ENCODE measurements at places on chromosomes 3 and 15. TPM values are rescaled to one million over a fixed set of nuclear protein-coding genes. Genes with fewer than 3 reads are reported as not detected.

IL1RAP gene
- 6.6 TPM for total RNA-seq

CPLX3 gene
- not detected for total RNA-seq

SLC6A1 gene
- not detected for total RNA-seq

BCL2A1 gene
- not detected for total RNA-seq

MYL3 gene
- not detected for total RNA-seq

ZPLD1 gene
- total RNA-seq: not detected

SNAP23 gene
- total RNA-seq: 43.9 TPM

FANCD2OS gene
- not detected for total RNA-seq

HEG1 gene
- total RNA-seq: 40.9 TPM

IRAK2 gene
- total RNA-seq: 3.0 TPM

RBPMS2 gene
- total RNA-seq: 0.59 TPM

UBE2E1 gene
- total RNA-seq: 82.2 TPM

LMOD3 gene
- not detected for total RNA-seq

GOLGA6L7 gene
- total RNA-seq: not detected

MYH15 gene
- under 0.01 TPM for total RNA-seq

NMD3 gene
- total RNA-seq: 34.8 TPM

CYP1A1 gene
- total RNA-seq: not detected

ITPR1 gene
- total RNA-seq: 3.2 TPM

USF3 gene
- 4.3 TPM for total RNA-seq

SLC35G2 gene
- 5.9 TPM for total RNA-seq

GRM2 gene
- under 0.01 TPM for total RNA-seq

TICRR gene
- 10.3 TPM for total RNA-seq

IL5RA gene
- not detected for total RNA-seq

RAD51 gene
- 12.9 TPM for total RNA-seq

TLR9 gene
- under 0.01 TPM for total RNA-seq

LRRC3B gene
- total RNA-seq: not detected

SERP1 gene
- total RNA-seq: 211 TPM

CNTN6 gene
- not detected for total RNA-seq

CHRNB4 gene
- not detected for total RNA-seq

OR5K3 gene
- total RNA-seq: not detected

SMAD6 gene
- 7.1 TPM for total RNA-seq

INSYN1 gene
- total RNA-seq: 0.30 TPM

P2RY1 gene
- total RNA-seq: 0.30 TPM

IQCF5 gene
- total RNA-seq: not detected

TGM4 gene
- total RNA-seq: 0.15 TPM

TRIM42 gene
- total RNA-seq: not detected

CLDN18 gene
- not detected for total RNA-seq

TGM5 gene
- total RNA-seq: not detected

CILP gene
- under 0.01 TPM for total RNA-seq

STAB1 gene
- 0.50 TPM for total RNA-seq

LRRIQ4 gene
- not detected for total RNA-seq
